NCI-H526 treated with DMSO at 0.1 percent for 48 hours (cell line): ENCODE measurements at places on chromosomes 5 and 9.

DNA sequence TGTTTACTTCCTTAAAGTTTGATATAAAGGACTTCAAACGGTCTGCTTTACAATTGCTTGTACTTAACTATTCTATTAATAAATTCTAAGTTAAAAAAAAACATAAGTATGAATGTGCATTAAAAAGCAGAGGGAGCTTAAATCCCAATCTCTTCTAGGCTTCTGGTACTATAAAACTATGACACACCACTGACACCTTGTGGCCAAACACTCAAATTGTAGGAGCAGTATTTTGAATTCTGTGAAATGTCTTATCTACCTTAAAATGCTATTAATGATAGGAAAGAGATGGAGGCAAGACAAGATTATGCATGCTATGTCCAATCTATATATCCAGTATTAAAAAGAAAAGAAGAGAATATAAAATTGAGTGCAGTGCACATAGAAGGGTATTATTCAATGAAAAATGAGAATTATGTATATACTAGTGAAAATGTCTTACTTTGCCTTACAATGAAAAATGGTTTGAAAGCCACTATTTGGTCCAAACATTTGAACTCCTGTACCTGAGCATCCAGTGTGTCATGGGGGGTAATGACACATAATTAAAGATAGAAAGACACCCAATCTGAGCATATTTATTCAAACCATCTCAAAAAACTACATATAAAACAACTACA is 87.6 kb downstream of the ERP44 start:
- DNase-seq = peak; percentile 34

- DNase-seq = no peak
Measured at GRCh38 chr9:93616044-93616443, 39.7 kb downstream of the PHF2 start.

GRCh38 chr9:105757496-105758251 is 63.3 kb downstream of the TMEM38B start:
- DNase-seq = no peak

DNA sequence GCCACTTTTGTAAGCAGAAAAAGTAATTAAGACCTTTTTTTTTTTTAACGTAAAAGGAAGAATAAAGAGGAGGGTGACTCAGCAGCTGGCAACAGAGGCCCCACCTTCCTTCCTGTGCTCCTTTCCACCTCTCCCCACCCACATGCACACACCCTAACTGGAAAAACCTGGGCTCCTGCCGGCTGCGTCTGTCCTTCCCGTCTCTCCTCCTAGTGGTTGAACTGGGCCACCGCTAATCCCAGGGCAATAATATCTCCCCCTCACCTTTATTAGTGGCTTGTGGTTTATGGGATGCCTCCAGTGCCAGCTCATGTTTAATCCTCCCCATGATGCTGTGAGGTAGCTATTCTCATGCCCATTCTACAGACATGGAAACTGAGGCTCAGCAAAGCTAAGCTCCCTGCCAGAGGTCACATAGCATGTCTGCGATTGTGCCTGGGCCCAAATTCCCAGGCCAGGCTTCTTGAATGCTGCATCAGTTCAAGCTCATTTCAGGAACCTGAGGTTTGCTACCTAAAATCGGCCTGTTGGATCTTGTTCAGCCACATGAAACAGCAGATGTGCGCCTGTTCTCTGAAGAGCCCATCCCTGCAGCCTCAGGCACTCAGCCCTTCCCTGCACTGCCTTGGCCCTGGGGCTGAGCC is 60.9 kb upstream of the IL17B start:
- peak; percentile 32 for DNase-seq

DNA sequence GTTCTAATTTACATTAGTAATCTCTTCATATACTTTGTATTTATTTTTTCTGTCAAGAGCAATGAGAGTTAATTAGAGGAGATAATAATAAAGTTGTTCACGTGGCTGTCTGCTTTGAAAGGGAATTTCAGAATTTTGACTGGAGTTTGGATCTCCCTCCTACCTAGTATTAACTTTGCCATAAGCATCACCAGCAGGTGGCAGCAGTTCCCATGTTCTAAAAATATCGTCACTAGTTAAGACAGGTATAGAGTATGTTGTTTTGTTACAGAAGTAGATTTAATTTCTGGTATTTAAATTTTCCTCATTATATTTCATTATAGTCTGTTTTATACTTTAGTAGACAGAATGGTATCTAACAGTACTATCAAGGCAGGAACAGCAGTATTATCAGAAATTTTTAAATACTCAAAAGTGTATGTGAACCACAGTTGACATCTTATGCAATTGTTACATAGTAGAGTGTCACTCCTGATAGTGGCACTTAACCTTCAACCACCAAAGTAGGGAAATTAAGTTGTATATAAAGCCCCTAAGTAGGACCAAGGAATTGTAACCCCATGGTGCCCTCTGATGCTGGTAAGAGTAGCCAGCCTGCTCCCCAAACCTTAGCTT is 20.4 kb downstream of the GNPDA1 start:
- DNase-seq = peak; percentile 28

DNA sequence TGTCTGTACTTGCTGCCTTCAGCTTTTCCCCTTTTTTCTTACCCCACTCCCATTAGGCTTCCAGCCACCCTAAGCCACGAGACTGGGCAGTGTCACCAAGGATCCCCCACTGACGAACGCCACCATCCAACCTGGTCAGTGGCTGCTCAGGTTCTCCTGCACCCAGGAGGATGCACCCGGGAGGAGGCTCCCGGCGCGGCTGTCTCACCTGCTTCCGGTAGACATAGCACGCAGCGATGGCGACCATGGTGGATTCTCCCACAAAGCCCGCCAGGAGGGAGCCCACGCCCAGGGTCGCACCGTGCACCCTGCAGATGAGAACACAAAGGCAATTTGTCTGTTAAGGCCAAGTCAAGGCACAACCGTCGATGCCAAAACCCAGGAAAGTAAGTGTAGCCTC is 48.1 kb downstream of the OTULIN start:
- DNase-seq = no peak

GRCh38 chr9:91341258-91341746 is 20.4 kb downstream of the AUH start:
- DNase-seq = no peak

- no peak for DNase-seq
Measured at GRCh38 chr9:133942206-133942975, 49.7 kb downstream of the VAV2 start.
